ENCODE measurements at places on chromosomes 6 and 20.

GRCh38 chr6:54002116-54002515 lies 109.1 kb upstream of the MLIP start:
- DNase-seq: no peak

GRCh38 chr6:156912431-156912830 lies 135.3 kb downstream of the ARID1B start:
- DNase-seq: no peak

DNA sequence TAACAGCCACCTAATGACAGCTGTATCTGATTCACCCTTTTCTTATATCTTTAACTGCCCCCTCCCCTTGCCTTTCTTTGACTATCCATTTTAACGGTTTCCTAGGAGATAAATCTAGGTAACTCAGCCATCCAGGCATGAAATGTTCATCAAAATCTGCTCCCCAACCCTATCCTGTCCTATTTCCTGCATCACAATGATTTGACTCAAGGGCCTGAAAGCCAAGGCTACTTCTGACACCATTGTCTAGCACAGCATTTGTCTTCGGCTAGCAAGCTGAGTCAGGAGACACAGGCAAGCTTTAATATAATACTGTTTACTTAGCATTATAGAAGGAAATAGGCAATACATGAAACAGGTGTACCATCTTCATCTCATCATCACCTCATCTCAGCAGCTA lies 31.6 kb upstream of the MANEA start:
- no peak for DNase-seq

DNA sequence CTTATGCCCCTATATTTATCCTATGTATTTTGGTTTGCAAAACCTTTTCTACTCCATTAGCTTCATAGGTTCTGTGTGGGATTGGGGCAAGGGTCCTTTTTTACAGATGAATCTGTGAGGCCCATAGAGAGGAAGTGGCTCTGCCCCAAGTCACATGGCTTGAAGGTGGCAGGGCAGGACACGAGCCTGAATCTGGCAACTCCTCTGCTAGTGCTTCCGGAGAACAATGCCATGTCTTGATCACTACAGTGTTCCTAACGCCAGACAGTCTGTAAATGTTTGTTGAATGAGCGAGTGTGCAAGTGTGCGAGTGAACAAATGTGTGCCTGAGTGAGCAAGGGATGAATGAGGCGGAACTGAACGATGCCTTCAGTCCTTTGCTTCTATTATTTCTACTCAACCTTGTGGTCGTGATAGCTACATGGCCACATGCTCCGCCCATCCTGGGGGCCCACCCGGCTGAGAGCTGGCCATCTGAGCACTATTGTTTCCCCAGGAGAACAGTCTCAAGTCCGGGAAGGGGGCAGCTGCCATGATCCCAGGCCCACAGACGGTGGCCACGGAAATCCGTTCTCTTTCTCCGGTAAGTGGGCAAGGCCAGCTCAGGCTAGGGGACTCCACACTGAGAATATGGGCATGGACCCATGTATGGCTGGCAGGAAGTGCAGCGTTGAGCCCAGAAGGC lies 17.8 kb upstream of the AAR2 start:
- no peak for DNase-seq

- no peak for DNase-seq
These were observed 12.0 kb upstream of the LAMA4 start for GRCh38 chr6:112266331-112266730.

GRCh38 chr6:161336479-161336878 lies 62.6 kb upstream of the AGPAT4 start:
- no peak for DNase-seq

DNA sequence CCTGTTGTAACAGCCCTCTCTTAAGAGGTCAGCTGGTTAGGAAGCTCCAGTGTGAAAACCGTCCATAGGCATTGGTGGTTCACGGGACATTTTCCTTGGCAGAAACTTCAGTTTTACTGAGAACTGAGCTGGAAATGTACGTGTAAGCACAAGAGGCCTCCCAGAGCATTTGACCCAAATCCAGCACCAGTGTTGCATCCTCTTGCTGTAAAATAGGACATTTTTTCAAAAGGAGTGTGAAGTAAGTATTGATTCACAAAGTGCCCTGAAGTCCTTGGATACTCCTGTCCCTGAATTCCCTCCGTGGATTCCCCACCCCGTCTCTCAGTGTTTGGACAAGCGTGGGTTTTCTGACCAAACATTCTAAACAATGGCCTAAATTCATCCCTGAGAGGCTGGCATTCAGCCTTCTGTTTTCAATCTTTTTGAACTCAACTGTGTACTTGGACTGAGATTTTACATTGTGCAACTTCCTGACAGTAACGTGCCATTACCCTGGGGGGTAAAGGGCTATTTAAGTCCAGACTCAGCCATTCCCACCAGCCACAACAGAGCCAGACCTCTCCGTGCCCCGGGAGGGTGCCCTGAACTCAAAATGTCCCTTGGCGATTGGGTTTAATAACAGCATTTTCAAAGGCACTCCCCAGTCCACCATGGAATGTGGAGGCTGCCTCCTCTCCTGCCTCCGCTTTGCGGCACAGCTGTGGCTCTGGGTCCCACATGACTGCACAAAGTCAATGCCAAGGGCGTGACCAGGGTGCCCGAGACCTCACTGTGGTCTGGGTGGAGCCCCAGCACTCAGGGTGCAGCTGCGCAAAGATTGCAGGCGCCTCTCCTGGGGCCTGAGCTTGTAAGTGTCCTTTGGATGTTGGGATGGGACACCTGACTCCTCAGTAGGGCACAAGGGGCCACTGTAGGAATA lies 92.7 kb upstream of the AFDN start:
- no peak for DNase-seq

DNA sequence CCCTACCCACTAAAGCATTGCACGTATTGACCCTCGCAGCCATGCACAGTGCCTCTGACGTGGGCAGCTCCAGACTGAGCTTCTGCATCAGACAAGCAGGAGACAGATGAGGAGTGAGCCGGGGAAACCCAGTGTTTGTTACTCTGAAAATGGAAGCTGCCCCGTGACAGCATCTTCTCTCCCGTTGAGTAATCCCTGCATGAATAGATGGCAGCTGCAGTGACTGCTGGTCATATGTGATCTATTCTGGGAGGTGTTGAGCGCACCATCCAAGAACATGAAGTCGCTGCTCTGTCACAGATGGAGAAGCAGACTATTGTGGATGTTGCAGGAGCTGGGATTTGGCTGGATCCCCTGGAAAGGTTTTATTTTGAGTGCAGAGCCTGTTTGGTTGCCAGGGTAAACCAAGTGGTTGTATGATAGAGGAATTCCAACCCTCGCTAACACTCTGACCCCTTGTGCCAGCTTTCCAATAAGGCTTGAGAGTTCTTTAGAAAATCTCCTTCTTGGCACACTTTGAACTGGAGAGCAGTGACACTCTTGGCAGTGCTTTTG lies 242.2 kb downstream of the NRN1 start:
- no peak for DNase-seq

GRCh38 chr20:2387180-2387577 lies 6.5 kb downstream of the TGM6 start:
- DNase-seq: peak; percentile 32

DNA sequence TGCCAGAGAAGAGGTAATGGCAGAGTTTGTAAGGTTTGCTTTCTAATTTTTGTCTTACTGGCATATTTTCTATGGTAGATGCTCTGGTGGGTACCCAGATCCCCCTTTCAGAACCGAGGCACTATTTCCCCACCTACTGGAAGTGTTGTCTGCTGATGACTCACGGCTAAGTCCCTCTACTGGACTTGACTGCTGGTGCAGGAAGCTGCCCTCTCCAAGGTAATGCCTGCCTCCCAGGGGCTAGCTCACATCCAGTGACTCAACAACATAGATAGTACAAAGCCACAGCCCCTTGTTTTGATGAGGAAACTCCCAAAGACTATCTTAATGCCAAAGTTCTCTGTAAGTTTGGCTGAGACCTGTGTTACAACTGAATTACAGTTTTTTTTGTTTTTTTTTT lies 285.4 kb upstream of the FLRT3 start:
- no peak for DNase-seq

DNA sequence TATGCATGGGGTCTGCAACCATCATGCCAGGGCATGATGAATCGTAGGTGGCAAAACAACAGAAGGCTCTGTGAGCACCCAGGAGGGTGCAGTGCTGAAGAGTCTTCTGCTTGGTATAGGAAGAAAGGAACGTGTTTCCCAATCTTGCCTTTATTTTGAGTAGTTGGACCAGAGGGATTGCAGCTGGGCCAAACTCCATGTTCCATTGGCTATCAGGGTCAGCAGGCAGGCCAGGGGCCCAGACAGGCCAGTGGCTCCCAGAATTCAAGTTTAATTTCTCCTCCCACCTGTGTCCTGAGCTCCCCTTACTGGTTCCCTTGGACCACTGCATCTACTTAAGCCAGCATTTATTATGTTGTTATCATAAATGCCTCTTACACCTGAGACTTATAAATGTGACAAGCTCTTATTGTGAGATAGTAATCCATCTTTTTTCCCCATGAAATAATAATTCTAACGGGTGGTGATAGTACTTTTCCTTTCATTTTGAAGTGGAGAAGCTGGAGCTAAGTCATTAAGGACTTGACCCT lies 918 bp upstream of the TRIM38 start:
- no peak for DNase-seq

- DNase-seq: no peak
These were observed 398.5 kb upstream of the GJE1 start for GRCh38 chr6:141734071-141734840.

DNA sequence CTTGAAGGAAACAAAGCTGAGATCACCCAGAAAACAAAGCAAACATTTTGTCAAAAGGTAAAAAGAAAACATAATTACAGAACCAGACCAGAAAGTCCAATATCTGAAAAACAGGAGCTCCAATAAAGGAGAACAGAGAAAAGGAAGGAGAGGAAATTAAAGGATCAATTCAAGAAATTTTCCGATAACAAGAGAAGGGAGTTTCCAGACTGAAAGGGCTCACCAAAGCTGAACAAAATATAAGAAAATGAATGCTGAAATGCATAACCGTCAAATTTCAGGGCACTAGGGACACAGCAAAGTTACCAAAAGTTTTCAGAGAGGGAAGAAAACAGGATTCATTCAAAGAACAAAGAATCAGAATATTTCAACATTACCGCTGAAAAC lies 23.9 kb downstream of the ILRUN start:
- DNase-seq: no peak

DNA sequence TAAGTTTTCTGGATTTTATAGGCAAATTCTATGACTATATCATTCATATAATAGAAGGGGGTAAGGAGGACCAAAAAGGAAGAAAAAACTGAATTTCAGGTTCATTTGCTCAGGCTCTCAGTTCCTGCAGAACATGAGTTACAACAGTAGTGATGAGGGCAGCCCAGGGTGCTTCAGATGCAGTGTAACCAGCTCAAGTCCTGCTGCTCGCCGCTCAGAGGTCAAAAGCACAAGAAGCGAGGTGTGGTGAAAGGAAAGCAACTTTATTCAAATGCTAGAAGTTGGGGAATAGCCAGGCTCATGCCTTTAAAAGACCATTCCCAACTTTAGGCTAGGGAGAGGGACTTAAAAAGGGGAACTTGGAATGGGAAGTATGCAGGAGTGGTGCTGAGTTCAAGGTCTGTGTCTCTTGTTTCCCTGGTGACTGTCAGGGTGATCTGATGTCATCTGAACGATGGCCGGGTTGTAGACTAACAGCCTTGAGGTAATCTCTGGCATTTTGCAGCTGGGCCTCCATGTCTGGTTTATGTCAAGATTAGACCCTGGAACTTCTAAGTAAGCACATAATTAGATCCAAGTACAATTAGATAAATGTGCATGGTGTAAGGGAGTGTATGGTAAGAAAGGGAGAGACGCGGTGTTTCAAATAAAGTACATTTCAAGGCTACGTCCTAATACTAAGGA lies 14.5 kb upstream of the SEC63 start:
- DNase-seq: no peak

DNA sequence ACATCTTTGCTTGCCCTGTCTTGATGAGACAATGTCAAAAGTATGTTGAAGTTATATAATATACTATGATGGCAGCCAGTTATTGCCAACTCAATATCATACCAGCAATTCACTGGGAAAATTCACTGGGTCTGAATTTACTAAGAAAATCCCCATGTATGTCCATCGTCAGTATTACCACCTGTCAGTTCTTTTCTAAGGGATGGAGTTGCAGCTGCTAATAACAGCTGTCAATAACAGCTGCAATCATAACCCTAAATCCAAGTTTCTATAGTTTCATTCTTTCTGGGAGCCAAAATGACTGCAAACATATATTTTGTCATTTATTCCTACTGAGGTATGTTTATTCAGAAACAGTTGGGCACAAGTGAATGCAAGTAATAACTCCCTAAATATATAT lies 132.6 kb upstream of the RIN2 start:
- no peak for DNase-seq

GRCh38 chr6:14770572-14770971 lies 475.3 kb upstream of the JARID2 start:
- no peak for DNase-seq

DNA sequence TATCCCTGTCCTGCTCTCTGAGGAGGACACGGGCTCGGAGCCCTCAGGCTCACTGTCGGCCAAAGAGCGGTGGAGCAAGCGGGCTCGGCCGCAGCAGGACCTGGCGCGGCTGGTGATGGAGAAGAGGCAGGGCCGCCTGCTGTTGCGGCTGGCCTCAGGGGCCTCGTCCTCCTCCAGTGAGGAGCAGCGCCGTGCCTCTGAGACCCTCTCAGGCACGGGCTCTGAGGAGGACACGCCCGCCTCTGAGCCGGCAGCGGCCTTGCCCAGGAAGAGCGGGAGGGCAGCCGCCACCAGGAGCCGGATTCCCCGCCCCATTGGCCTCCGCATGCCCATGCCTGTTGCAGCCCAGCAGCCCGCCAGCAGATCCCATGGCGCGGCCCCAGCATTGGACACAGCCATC lies 14.2 kb upstream of the SLC22A7 start:
- no peak for DNase-seq

Data from NCI-H526 treated with DMSO at 0.1 percent for 48 hours (cell line).